ENCODE measurements at places on chromosomes 2 and 18.

GRCh38 chr2:66481100-66481549 lies 46.2 kb downstream of the MEIS1 start:
- no peak for DNase-seq

DNA sequence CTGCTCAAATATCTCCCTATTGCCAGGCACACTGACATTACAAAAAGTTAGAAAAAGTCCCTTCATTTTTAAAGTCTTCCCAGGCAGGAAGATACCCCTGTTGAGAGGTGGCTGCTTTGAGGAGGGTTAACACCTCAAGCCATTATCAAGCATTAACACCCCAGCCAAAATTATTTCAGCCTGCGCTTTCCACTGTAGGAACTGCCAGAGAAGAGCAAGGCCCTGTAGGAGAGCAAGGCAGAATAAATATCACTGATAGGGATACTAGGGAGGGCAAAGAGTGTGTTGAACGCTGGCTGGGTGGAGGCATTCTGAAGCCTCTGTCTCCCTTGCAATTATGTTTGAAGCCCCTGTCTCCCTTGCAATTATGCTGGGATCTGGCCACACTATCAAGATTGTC lies 1020.7 kb upstream of the CELF4 start:
- DNase-seq: no peak

GRCh38 chr2:24021122-24021998 lies 11.5 kb downstream of the MFSD2B start:
- no peak for DNase-seq

GRCh38 chr2:239374896-239375277 lies 25.9 kb downstream of the HDAC4 start:
- no peak for DNase-seq

GRCh38 chr2:230921806-230922595 lies 3.0 kb downstream of the GPR55 start:
- DNase-seq: no peak

GRCh38 chr2:28624793-28625701 lies 126.6 kb upstream of the PPP1CB start:
- DNase-seq: peak; percentile 79

GRCh38 chr2:24461685-24462084 lies 29.4 kb upstream of the NCOA1 start:
- no peak for DNase-seq

DNA sequence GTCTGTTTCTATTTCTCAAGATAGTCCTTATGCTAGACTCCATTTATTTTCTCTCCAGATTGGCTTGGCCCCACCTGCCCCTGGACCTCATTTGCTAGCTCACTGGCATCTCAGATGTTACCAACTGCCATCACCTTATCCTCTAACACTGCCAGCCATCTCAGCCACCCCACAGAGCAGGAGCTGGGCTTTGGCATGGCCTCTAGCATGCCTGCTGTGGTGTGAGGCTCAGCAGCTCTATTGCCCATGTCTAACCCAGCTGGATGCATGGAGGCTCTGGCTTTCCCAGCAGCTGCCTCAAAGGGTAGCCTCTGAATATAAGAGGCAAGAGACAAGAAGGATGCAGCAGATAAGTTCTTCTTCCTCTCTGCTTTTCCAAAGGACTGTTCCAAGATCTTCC lies 373.4 kb downstream of the TNS1 start:
- DNase-seq: no peak

DNA sequence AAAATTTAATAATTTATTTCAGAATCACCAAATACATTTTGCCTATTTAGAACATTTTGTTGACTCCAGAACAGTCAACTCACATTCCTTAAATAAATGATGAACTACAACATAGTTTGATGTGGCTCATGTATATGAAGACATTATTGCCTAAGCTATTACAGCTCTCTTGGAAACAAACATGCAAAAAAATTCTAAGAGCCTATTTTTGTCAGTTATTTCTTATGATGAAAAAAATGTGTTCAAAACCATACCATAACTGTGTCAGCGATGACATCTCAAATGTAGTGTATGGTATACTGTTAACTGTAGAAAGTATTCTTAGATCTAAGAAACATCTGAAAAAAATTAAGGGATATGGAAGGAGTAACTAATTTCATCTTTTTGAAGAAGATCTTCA lies 6.3 kb upstream of the EMILIN2 start:
- no peak for DNase-seq

DNA sequence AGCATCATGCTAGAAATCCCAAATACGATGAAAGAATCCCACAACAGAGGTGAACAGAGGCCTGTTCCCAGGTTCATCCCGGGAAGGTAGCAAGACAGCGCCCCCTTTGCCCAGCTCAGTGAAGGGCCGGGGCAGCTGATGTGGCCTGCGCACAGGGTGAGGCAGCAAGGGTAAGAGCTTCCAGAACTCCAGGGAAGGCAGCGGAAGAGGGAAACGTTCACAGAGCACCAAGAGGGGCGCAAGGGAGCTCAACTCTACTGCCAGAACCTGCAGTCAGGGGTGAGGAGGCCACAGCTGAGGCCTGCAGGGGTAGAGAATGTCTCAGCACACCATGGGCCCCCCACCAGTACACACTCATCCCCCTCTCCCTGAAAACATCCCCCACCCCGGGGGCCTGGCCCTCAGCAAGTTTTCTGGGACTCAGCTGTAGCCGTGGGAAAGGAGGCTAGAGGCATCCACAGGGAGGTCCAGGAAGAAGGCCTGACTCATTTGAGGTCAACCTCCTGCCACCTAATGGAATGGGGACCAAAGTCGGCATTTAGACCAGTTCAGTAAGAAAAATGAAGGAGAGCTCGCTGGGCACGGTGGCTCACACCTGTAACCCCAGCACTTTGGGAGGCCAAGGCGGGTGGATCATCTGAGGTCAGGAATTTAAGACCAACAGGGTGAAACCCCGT lies 95.6 kb upstream of the ASAP2 start:
- no peak for DNase-seq

DNA sequence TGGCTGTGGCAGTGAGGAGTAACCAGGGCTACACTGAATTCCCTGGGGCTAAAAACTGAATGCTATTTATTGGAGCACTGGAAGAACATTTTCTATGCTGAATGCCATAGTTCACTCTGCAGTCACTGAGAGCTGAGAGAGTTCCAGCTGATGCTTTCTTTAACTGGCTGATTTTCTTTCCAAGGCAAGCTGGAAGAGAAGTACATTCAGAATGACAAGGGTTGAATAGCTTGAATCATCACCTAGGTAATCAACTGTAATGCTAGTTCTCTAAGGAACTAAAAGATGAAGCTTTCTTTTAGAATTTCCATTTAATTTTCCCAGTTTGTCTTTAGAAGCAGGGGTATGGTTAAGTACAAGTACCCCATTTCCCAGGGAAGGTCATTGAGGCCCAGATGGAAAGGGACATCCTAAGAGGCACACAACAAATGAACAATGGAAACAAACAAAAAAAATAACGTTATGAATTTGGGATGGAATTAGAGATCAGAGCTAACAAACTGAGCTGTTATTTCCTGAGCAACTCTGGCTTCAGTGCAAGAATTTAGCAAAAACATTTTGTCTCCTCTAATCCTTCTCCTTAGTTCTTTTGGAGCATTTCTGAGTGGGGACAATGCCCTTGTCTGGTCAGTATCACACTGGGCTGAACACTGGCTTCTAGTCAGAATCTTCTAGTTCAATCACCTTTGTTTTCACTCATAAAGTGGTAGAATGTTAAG lies 132.8 kb upstream of the REG3A start:
- DNase-seq: no peak

DNA sequence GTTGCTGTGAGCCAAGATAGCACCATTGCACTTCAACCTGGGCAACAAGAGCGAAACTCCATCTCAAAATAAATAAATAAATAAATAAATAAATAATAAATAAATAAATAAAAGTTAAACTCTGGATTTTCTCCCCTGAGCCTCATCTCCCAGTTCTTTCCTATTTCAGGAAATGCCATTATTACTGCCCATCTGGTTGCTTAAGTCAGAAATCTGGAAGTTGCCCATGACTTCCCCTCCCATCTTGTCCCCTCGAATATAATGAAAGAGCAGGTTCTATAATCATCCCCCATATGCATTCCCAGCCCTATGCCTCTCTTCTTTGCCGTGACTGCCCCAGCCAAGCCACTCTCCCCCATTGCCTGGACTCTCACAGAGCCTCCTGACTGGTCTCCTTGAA lies 4.2 kb upstream of the PSD4 start:
- DNase-seq: no peak

DNA sequence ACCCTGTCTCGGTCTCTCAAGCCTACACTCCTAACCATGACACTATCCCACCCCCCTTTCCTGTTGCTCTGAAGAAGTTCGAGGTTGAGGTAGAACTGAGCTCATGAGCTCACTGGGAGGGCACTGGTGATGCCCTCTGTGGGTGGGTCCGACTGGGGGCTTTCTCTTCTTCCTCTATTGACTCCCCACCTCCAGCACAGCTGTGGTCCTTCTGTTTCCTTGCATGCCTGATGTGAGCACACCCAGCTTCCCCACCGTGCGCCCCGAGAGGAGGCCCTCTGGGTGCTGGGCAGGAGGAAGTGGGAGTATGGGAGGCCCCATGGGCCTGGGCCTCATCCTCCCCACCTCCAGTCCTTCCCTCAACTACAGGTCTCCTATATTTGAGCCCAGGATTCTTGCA lies 20.9 kb downstream of the SPEG start:
- no peak for DNase-seq

- no peak for DNase-seq
Measured at GRCh38 chr2:69300650-69301049, 86.4 kb downstream of the GFPT1 start.

DNA sequence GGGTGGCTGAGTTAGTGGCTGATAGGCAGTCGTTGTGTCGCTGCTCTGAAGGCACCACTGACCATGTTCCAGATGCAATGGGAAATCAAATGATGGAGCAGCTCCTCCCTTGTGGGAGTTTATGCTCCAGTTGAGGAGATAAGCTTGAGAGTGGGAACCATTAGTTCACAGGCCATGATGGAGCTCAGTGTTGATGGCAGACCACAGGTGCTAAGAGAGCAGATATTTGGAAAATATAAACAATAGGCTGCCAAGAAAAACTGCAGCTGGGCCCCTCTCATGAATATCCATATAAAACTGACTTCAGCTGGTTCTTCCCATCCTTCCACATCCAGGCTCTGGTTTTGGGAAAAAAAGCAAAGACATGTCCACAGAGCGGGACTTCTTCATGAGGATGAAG lies 63.1 kb downstream of the EPAS1 start:
- no peak for DNase-seq

DNA sequence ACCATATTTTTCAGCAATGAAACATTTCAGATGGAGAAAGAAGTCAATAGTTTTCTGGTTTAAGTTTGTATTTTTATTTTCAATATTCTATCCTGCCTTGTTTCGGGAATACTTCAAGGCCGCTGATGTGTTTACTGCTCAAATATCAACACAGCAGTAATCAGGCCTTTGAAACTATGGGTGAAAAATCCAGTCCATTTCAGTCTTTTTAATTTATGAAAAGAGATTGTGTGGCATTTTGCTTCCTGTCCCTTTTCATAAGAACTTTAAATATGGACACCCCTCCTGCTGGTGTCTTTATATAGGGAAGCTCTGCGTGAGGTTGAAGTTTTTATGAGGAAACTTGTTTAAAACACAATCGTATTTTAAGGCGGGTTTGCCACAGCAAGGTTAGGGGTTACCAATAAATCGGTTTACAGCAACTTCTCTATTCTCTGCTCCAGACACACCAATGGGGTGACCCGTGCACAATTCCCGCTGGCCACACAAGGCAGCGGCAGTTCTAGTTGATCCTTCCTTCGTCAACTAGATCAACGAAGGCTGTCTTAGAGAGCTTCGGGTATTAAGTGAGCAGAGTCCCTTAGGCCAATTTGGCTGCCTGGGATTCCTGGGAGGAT lies 1.2 kb upstream of the TANC1 start:
- DNase-seq: peak; percentile 24

- DNase-seq: peak; percentile 65
Measured at GRCh38 chr2:201218780-201219179, 35.8 kb downstream of the CASP10 start.

GRCh38 chr18:59897321-59897954 lies 2.4 kb upstream of the PMAIP1 start:
- DNase-seq: no peak

GRCh38 chr2:147223553-147224060 lies 621.2 kb upstream of the ACVR2A start:
- DNase-seq: no peak

DNA sequence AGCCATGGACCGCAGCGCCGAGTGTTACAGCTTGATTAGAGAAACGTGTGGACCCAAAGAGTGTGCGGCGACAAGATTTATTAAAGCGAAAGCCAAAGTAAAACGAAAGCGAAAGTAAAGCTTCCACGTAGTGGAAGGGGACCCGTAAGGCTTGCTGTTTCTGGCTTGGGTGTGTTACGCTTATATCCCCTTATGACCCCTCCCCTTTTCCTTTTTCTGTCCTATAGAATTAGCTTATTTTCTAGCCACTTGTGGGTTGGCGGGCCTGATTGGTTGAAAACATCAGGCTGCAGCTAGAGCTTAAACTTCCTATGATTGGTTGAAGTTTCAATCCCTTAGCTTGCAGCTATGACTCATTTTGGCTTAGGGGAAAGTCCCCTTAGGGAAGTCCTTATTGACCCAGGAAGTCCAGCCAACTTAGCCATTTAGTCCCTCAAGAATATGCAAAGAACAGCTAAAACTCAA lies 969.7 kb downstream of the DCDC2C start:
- no peak for DNase-seq

DNA sequence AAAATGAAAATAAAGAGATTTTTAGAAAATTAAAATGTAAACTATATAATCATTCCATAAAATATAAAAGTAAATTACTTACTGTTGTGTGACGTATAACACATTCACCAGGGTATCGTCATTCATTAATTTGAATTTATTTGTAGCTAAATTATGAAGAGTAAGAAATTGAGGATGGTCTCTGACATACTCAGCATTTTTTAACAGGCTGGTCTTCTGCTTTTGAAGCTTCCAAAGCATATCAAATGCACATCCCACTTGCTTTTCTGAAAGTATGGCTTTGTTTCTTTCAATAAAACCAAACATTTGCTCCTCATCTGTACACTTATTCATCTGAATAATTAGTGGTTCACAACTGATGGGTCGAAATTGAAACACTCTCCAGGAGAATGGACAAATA lies 2.1 kb downstream of the FASTKD1 start:
- no peak for DNase-seq

DNA sequence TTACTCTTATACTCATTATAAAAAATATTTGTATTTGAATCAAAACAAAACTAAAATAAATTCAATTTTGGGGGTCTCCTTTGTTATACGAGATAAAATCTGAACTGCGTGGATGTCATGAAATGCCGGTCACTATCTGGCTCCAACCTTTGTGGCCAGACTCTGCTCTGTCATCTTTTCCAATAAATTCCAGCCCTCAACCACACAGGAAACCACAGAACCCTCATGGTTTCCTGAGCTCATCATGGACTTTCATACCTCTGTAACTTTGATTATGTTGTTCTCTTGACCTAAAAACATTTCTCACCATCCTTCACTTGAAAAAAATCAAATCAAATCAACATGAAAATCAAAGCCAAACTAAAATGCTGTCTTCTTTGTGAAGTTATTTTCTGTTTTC lies 724.7 kb downstream of the METTL4 start:
- no peak for DNase-seq

- no peak for DNase-seq
Measured at GRCh38 chr2:155645791-155646190, 686.7 kb downstream of the NR4A2 start.
